ENCODE measurements at places on chromosomes 12 and 14.

GRCh38 chr14:73976125-73976524 lies 26.0 kb downstream of the COQ6 start:
- no peak for DNase-seq

- DNase-seq, result no peak
These were observed 30.9 kb downstream of the GPHB5 start for GRCh38 chr14:63287666-63288483.

DNA sequence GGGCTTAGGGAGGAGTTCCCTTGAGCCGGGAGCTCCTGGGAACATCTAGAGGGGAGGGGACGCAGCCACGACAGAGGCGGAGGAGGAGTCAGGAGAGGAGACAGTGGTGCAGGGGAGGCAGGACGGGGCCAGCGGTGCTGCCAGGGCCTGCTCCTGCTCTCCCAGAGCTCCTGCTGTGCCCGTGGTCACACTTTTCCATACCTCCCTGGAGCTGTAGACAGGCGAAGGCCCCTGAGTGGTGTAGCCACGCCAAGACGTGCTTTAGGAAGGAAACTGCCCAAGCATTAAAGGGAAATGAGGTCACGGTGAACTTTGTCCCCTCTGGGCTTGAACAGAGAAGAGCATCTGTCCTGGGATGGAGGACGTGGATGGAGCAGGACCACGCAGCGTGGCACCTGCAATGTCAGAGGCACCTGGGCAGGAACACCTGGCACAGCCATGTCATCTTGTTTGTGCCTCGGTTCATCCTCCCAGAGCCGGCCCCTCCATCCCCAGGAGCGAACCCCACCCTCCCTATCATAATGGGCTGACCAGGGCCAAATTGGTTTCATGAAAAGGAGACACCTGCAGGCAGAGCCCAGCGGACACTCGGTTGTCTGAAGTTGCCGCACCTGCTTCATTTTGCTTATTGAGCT lies 239.5 kb upstream of the SFSWAP start:
- DNase-seq, result no peak

DNA sequence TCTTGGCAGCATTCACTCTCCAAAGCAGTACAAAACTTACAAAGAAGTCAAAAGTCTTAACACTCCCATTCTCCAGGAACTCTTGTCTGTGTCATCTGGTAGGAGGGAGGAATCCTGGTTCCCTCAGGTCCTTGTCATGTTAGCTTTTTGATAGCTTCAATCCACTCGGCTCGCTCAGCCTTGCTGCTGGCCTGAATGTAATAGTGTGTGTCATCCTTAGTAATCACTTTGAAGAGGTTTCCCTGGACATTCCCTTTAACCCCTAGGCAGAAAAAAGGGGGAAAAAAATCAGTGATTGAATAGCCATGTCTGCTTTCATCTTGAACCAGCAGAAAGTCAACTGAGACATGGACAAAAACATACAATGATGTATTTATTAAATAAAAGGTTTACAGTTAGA lies 24.8 kb downstream of the PLEK2 start:
- no peak for DNase-seq

DNA sequence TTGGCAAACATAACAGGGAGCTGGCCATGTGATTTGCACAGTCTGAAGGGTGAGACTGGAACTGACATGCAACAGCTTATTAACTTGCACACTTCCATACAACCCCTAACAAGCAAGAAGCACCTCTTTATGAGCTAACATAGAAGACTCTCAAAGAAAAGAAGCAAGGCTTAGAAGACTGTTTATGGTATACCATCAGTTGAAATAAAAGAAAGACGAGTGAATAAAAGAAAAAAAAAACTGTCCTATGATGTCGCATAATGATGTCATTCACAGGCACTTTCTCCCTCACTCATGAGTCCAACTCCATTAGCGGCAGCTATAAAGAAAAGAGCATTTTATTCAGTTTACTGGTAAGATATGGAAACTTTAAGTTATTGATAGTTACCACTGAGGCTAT lies 3.3 kb upstream of the MDM1 start:
- no peak for DNase-seq

GRCh38 chr12:14841761-14842160 lies 1.6 kb downstream of the ART4 start:
- DNase-seq, result no peak

DNA sequence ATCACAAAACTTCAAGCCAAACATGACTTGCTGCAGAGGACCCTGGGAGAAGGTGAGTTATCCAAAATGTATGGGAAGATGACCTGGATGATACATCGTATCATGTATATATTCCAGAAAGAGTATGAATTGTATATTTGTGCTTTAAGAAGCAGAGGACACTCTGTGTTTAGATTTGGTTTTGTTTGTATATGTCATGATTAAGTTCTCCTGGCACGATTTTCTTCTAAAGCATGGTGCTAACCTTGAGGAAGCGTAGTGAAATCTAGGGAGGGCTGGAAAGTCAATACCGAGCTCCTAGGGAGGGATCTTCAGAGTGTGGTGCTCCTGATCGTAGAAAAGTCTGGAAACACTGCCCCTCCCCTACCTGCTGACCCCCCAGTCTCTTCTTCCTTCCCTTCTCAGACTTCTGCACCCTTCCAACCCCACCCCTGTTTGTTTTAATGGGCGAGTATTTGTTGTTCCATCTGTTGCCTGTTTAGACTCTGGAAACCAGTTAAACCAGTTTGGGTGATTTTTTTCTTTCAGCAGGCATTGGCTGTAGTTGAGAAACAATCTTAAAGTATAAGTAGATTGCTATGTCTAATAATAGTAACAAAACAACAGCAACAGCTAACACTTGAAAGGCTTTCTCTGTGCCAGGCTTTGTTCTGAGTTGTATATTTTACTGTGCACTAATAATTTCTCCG lies 141.6 kb downstream of the KICS2 start:
- no peak for DNase-seq

DNA sequence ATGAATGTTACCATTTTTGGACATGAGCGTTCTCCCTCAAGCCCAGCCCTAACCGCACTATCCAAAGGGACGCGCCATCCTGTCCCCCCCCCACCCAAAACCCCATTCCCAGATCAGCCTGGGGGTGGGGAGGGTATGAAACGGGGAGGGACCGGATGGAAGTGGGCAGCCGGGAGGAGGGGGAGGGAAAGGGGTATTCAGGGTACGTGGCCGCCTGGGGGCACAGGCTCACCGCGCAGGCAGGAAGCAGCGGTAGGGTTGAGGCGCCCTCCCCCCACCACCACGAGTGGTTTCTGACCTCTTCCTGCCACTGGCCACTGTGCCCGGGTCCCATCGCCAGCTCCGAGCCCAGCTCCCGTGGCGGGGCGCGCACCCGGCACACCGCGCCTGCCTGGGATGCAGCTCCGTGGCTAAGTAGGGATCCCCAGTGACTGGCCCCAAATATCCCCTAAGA lies 1.4 kb downstream of the ACTN1 start:
- DNase-seq, result no peak

DNA sequence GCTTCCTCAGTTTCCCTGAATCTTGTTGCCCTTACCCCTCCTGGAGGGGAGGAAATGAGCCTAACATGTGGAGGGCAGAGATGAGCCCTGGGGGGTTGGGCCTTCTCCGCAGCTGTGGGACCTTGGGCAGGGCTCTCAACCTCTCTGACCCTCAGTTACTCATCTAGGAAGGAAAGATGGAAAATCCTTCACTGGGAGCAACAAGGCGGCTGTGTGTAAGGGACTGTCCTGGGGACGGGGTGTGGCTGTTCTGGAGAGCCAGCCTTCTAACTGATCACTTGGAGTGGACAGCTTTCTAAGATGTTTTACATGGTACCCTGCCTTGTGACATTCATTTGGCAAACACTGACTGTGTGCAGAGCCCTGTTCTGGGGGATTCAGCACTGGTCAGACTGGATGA lies 14.7 kb downstream of the BEGAIN start:
- DNase-seq, result no peak

DNA sequence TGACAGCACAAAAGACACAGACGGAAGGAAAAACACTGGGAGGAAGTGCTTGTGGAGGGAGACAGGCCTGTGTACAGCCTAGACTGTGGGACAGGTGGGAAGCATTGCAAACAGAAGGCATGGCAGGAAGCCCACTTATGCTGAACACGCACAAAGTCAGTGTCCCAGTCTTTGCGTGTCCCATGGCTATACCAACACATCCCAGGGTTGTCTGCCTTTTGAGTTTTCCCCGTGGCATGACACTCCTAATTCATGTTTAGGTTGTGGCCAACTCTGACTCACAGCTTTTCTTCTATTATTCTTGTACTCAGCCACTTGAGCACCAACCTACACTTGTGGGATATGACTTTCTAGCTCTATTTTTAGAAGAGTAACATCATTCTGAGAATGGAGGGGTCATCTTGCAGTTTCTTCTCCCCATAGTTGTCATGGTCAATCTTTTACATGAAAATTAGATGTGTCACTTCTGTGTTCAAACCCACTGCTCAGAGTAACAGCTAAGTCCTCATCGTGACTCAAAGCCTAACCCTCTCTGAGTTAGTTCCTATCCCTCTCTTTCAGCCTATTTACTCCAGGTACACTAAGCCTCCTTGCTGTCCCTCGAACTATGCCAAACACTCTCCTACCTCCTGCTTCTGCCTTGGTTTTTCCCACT lies 27.5 kb upstream of the JPH4 start:
- DNase-seq, result no peak

- DNase-seq, result no peak
These were observed at the start of gene MANSC1 for GRCh38 chr12:12349711-12350665. Gene MANSC1, minus strand, starts transcription at chr12:12350242. Its CDS starts 6,928 bp downstream, at chr12:12343314.

DNA sequence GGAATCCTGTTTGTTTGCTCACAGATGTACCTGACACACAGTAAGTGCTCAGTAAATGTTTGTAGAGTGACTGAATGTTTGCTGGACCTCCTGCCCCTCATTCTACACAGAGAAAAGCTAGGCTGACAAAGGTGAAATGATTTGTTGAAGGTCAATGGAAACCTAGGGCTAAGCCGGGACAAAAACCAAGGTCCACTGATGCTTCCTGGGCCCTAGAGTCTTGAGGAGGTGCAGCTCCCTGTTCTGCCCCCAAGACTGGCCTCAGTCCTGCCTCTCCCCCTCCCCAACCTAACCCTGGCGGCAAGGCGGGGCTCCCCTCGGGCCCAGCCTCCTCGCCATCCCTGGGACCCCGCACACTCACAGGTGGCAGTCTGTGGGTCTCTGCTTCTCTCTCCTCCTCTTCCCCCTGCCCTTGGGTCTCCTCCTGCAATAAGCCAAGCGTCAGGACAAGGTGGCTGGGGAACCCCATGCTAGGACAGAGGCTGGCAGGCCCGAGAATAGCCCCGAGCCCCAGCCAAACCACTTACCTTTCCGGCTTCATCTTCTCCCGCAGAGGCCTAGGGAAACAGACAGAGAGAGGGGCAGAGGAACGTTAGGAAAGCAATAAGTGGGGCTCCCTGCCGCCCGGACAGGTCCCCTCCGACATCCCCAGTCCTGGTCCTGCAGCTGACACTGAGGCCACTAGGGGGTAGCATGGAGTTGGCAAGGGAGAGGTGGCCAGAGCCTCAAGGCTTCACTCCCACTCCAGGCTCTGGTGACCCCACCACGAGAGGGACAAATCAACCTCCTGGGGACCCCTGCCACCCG lies 9.3 kb downstream of the PGF start:
- peak; percentile 29 for DNase-seq

- no peak for DNase-seq
These were observed 9.7 kb downstream of the TDG start for GRCh38 chr12:103975368-103975767.

- DNase-seq, result no peak
These were observed 9.7 kb downstream of the CKB start for GRCh38 chr14:103512701-103513611.

- no peak for DNase-seq
These were observed 11.8 kb upstream of the ENDOU start for GRCh38 chr12:47736877-47737676.

- no peak for DNase-seq
These were observed 466.4 kb downstream of the MED13L start for GRCh38 chr12:115811045-115811444.

GRCh38 chr12:14597480-14597879 lies 29.8 kb upstream of the PLBD1 start:
- no peak for DNase-seq

DNA sequence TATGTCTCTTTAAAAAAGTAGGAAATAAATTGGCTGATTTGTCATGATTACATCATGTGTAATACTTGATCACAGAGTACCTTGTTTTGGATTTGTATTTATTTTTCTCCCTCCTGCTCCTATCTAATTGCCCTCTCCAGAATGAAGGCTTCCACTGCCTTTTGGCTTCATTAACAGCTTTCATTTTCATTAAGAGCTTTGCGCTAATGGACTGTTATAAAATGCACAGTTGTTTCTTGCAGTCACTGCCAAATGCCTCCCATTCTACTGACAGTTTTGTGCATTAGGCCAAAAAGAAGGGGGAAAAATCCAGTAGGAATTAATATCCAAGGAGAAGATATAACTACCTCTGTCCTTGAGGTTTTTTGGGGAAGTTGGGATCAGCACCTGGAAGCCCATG lies 159.2 kb downstream of the NRXN3 start:
- DNase-seq, result no peak

GRCh38 chr14:64951724-64952123 lies 9.2 kb upstream of the GPX2 start:
- DNase-seq, result no peak

DNA sequence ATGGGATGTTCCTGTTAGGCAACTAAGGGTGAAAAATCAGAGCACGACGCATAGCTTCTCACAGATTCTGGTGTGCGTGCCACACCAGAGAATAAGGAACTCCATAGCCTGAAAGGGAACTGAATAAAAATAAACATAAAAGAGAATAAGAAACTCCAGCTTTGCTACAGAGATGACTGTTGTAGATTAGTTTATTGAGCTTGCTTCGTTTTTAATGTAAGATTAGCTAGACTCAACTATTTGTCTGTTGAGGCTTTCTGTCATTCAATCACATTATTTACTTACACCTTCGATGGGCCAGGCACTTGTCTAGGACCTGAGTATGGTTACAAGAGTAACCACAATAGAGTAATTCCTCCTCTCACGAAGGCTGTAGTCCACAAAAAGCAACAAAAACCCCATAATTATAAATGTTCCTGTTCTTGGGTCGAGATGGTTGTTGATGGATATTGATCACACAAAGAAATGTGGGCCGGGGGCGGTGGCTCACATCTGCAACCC lies 807 bp upstream of the ZCCHC8 start:
- DNase-seq, result no peak

GRCh38 chr12:106647793-106648514 lies 65.2 kb downstream of the RFX4 start:
- no peak for DNase-seq

GRCh38 chr14:23349156-23349845 lies 3.4 kb downstream of the SLC22A17 start:
- DNase-seq, result no peak

GRCh38 chr14:27270716-27271115 lies 672.9 kb upstream of the NOVA1 start:
- no peak for DNase-seq

GRCh38 chr14:24634158-24634557 lies at the start of gene GZMB:
Gene GZMB, minus strand, starts transcription at chr14:24634190. Its CDS starts 30 bp downstream, at chr14:24634160.
- DNase-seq, result peak; percentile 32

DNA sequence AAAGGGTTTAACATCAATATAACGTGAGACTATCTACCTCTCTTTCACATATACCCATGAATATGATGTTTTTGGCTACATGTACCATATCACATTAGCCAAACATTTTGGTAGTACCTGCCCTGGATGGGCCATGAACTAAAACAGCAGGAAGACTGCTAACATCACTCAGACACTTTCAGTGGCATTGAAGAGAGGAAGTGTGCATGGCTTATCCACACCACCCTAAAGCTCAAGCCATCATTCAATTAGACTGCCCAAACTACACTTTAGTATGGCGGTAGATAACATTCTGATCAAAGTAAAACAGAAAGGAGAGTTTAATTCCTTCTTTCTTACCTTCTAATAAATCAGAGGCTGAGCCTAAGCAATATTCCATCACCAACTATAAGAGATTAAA lies 103.0 kb downstream of the PEBP1 start:
- DNase-seq, result no peak

Measured in activated CD8-positive, alpha-beta memory T cell treated with anti-CD3 and anti-CD28 coated beads for 1 hour (primary cell).